ENCODE measurements at places on chromosomes 16 and 17. TPM values are rescaled to one million over a fixed set of nuclear protein-coding genes. Genes with fewer than 3 reads are reported as not detected.

Gene MYL11
- not detected for total RNA-seq

Gene KRTAP9-2
- not detected for total RNA-seq

Gene ATP1B2
- 4.6 TPM for total RNA-seq

Gene KRTAP2-2
- total RNA-seq: not detected

Gene TBC1D28
- not detected for total RNA-seq

Gene CCL1
- total RNA-seq: not detected

Gene CACNG5
- 0.54 TPM for total RNA-seq

Gene TEKT5
- total RNA-seq: not detected

Gene KRT32
- not detected for total RNA-seq

Gene VWA3A
- total RNA-seq: 2.1 TPM

Gene ADAMTS18
- not detected for total RNA-seq

Gene NPIPA2
- total RNA-seq: 4.0 TPM

Gene ITGA2B
- total RNA-seq: 23.7 TPM

Gene CRHR1
- not detected for total RNA-seq

Gene HS3ST3A1
- total RNA-seq: 16.6 TPM

Gene RFFL
- total RNA-seq: 33.0 TPM

Gene KRT34
- not detected for total RNA-seq
